Stimulated activated CD8-positive, alpha-beta memory T cell treated with anti-CD3 and anti-CD28 coated beads, Interleukin-4, amount 100 ng/mL, for 48 hours (primary cell): ENCODE measurements at places on chromosomes 1 and 21.

- DNase-seq: no peak
Observed at GRCh38 chr1:71650119-71650518, 569.3 kb upstream of the ZRANB2 start.

DNA sequence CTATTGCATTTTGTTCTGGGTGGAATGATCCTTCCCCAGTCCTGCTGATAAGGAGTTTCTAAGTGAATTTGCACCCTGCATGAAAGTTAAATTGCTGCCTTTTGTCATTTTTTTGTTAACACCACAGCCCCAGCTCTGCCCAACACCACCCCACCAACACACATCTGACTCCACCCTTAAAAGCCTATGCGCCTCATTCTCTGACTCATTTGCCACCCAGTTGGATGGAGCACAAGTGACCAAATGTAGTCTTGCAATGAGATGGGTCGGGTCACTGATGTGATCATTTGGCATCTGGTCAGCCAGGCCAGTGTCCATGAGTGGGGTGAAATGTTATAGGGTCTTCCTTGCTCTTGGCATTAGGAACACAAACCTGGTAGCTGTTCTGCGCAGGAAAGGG lies 256.8 kb downstream of the KAZN start:
- no peak for DNase-seq

GRCh38 chr1:13908128-13908527 lies 208.1 kb downstream of the PRDM2 start:
- DNase-seq: no peak

DNA sequence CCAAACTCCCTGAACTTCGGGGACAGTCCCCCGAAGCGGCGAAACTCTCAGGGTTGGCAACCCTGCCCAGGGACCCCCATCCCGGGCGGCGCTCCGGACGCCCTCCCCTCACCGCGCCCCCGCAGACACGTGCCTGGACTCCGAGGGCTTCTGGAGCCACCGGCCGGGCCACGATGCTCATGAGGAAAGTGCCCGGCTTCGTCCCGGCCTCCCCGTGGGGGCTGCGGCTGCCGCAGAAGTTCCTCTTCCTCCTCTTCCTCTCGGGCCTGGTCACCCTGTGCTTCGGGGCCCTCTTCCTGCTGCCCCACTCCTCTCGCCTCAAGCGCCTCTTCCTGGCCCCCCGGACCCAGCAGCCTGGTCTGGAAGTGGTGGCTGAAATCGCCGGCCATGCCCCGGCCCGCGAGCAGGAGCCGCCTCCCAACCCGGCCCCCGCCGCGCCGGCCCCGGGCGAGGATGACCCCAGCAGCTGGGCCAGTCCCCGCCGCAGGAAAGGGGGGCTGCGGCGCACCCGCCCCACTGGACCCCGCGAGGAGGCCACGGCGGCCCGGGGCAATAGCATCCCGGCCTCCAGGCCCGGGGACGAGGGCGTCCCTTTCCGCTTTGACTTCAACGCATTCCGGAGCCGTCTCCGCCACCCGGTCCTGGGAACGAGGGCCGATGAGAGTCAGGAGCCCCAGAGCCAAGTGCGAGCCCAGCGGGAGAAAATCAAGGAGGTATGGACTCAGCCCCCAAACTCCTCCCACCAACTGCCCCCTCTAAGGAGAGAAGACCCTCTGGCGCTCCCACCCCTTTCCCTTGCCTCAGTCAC lies 1.2 kb downstream of the MAN1C1 start:
- no peak for DNase-seq

DNA sequence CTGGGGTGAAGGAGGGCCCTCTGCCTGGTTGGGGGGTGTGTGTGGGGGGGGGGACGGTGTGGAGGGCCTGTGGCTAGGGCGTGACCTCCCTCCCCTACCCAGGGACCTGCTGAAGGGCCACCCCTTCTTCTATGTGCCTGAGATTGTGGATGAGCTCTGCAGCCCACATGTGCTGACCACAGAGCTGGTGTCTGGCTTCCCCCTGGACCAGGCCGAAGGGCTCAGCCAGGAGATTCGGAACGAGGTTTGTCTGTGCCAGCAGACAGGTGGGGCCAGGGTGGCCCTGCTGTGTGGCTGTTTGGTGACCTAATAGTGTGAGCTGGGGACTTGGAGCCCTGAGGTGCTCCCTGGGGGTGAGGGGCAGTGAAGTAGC lies 43.9 kb downstream of the COQ8A start:
- no peak for DNase-seq

DNA sequence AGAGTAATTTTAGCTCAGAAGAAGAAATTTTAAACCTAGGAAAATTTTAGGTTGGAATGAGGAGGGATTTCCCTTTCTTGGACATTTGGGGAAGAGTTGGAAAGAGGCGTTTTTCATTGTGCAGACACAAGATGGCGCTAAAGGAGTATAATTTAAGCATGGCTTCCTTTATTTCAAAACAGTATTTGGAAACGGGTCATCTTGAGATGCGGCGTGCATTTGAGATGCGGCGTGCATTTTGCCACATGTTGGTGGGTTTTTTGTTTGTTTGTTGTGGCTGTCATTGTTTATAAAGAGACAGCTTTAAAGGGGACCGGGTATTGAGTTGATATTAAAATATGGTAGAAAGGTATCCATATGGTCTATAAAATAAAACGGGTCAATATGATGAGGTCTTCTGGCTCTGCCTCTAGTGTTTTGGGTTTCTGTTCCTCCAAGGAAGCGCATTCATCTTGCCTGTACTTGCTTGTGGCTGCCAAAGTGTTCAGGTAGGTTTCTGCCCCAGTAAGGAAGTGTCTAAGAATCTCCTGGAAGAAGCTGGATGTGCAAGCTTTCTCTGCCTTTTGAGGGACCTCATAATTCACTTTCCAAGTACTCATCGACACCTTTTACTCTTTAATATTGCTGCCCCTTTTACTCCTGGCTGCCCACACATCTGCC lies 210.3 kb downstream of the SLC35F3 start:
- DNase-seq: peak; percentile 26

GRCh38 chr21:35416866-35417489 lies 367.9 kb upstream of the RUNX1 start:
- DNase-seq: no peak

DNA sequence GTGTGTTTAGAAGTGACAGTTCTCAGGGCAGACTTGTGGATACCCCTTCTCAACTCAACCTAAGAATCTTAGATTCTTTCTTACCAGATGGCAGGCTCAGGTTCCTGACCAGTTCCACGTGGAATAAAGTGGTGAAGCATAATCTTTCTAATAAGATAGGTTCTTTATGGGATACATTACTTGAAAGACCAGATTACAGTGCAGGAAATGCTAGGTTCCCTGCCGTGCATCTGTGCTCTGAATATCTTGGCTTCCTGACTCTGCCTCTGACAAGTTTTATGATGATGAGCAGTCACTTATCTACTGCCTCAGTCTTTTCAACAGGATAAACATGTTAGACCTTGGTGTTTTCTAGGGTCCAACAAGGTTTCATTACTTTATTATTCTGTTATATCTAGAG lies 207.9 kb upstream of the CACYBP start:
- DNase-seq: no peak

DNA sequence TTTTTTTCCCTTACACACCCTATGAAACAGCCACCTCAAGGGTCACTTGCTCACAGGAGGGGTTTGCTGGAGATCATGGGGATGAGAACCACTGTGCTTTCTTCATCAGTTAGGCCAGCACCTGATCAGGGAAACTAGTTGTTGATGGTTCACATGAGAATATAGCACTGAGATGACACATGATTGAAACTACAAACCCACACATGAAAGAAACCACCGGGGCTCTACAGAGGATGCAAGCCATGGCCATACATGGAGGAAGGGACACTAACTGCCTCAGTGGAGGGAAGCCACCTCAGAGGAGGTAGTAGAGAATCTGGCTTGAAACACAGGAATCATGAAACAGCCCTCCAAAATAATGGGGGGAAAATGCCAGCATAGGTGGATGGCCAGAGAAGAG lies 63.2 kb downstream of the PRKAB2 start:
- no peak for DNase-seq

GRCh38 chr1:25675729-25676476 lies 59.3 kb downstream of the MAN1C1 start:
- peak; percentile 87 for DNase-seq

GRCh38 chr21:43819511-43820405 lies 30.4 kb downstream of the RRP1 start:
- DNase-seq: no peak

DNA sequence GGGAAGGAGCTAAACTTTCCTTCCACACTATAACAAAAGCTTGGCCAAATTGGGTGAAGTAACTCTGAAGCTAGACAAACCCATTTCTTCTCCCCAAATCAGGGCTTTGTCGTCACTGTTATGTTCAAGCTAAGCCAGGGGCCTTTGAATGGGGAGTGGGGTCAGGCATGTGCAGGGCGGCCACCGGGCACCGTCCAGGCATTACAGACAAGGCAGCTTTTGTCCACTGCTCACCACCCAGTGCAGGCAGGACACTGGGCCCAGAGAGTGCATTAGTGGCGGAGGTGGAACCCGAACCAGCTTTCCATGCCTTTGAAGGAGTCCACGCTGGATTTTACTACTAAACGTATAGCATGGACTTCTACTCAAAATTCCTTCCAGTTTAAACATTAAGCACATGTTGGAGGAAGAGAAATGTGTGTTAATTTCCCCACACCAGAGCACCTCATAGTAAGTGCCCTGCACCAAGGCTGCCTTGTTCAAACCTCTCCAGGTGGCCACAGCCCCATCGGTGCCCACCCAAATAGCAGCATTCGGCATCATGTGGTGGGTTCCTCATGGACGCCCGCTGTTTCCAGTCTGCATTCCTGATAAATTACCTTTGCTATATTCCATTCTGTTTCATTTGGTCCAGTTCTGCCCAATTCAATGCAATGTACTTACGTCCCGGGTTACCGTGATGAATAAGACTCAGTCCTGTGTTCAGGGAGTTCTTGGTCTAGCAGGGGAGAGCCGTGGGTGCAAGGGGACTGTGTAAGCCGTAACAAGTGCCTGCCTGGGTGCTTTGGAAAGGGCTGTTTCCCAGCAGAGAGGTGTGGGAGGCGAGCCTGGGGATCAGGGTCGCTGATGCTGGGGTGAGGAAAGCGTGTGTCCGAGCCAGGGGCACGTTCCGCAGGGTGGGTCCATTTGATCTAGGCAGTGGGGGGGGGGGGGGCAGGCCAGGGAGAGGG lies 1.6 kb downstream of the UBASH3A start:
- no peak for DNase-seq

DNA sequence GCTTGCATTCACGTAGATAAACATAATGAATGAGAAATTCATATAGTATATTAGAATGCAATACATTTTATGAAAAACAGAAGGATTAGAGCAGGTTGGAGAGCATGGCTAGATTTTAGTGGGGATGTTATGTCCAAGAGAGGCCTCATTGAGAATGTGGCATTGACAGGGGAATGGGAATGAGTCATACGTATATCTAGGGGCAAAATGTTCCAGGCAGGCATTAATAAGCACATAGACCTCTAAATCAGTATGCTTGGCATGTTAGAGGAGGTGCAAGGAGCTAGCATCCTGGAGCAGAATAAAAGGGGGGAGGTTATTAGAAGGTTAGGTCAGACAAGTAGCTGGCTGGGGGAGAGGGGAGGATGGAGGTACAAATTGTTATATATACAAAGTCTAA lies 93.0 kb downstream of the USH2A start:
- no peak for DNase-seq

DNA sequence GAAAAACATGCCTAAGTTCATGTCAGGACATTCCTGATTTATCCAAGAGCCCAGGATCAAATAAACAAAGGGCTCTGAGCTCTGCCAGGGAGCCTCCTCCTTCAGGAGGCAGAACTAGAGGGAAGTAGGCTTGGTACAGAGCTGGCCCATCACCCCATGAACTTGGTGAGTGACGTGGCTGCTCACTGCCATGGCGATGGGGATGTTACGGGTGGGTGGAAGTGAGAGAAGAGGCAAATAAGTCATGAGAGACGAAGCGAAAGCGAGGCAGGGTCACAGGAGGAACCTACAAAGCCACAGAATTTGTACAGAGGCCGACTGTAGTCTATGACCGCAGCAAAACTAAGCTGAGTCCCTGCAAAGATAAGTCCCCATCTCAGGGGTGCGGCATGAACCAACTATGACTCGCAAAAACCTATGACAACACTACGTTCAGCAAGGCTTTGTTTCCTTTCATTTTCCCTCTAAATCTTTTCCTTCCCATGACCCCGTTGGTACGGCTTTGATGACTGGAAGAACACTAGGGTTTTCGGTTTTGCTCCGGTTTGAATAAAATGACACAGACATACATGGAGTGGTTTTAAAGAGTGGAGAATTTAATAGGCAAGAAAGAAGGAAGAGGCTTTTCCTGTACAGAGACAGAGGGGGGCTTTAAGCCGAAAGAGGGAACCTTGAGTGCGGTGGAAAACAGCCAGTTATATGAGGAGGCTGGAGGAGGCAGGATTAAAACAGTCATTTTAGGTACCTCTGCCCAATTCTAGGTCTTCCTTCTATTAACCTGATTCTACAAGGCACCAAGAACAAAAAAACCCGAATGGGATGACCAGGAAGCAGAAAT lies 74.1 kb downstream of the CD46 start:
- peak; percentile 86 for DNase-seq

- DNase-seq: no peak
Observed at GRCh38 chr1:218475275-218475674, 130.1 kb downstream of the TGFB2 start.

GRCh38 chr1:153626904-153627714 lies at the start of gene S100A13:
S100A13 (minus strand) TSS chr1:153627505; CDS start chr1:153626472, 1,033 bp downstream.
- peak; percentile 40 for DNase-seq

DNA sequence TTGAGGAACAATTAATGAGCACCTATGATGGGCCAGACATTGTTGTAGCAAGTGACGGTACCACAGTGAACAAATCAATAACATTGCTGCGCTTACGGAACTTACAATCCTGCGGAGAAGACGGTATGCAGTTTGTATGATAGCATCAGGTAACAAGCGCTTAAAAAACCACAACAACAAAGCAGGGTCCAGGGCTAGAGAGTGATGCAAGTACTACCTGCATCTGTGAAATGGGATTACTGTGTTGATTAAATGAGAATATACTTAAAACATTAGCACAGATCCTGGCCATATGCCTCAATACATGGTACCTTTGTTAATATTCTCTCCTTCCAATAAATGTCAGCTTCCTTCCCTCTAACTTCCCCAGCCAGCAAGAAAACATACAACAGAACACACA lies 110.6 kb upstream of the ADAR start:
- DNase-seq: no peak

DNA sequence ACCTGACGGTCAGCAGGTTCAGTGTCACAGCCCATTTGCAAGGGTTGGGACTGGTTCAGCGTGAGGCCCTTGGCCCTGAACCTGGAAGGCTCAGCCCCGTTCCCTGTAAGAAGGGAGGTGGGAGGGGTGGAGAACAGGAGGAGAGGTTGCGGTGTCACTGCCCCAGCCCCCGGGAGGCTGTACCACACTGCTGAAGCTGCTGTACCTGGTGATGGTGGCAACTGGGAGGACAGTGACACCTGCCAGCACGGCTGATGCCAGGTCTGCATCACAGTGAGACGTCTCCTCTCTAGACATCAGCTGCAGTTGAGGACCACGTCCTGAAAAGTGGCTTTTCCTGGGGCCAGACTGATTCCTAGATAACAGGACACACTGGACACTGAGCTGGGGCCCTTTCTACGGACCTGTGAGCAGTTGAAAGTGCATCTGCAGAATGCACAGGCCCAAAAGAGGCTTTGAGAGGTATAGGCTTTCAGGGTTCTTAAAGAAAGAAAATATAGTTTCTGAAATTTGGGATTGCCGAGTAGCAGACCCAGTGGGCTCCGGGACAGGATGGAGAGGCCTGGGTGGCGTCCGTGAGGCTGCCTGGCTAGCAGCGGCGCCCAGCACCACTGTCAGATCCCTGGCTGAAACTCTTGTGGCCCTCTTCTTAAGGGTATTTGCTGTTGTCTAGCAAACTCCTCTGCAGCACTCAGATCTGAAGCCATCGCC lies 47.7 kb downstream of the COQ8A start:
- no peak for DNase-seq

- no peak for DNase-seq
Observed at GRCh38 chr1:32702599-32703478, at the start of gene SYNC. SYNC (minus strand) TSS chr1:32702770; CDS start chr1:32702660, 110 bp downstream.
